ENCODE measurements at places on chromosomes 3 and 15.

- H3K27me3 ChIP-seq = no peaks in the 10 kb centered on the region
- H3K27ac ChIP-seq = no peak overlapping the region
- no peak for DNase-seq
- H3K4me3 ChIP-seq = no peak overlapping the region
- no peaks in the 10 kb centered on the region for H3K36me3 ChIP-seq
- H3K4me1 ChIP-seq = no peaks in the 10 kb centered on the region
These were observed 48.0 kb downstream of the RASGRP1 start for GRCh38 chr15:38516626-38517025.

DNA sequence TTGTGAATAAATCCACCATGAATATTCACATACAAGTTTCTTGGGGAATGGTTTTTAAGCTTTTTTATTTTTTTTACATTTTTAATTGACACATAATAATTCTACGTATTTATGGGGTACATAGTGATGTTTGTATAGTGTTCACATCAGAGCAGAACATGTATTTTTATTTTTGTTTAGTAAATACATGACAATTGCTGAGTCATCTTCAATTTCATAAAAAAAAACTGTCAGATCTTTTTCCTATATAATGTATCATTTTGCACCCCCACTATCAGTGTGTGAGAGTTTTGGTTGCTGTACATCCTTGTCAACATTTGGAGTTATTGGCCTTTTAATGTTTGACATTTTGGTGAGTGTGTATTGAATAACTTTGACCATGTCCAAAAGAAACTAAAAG lies 39.9 kb upstream of the FILIP1L start:
- no peak for DNase-seq
- H3K36me3 ChIP-seq = peaks cover 9% of the 10 kb centered on the region
- no peak overlapping the region for H3K27ac ChIP-seq
- peaks cover 16% of the 10 kb centered on the region for H3K4me1 ChIP-seq
- no peak overlapping the region for H3K4me3 ChIP-seq
- H3K27me3 ChIP-seq = no peaks in the 10 kb centered on the region

DNA sequence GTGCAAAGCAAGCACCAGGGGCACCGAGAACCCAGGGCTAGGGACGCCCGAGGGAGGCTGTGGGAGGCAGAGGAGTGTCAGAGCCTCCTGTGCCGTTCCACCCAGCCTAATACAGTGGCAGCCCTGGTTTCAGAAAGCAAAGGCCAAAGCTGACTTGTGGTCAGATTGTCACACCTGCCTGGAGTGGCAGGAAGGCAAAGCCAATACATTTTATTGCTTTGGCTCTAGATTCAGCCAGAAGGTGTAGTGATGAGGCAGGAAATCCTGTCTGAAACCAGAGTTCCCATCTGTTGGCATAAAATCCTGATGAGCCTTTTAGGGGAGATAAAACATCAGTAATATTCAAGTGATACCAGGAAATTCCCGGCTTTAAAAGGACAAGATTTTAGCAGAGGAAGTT lies 168.3 kb downstream of the SLCO3A1 start:
- H3K4me3 ChIP-seq = no peak overlapping the region
- H3K4me1 ChIP-seq = no peaks in the 10 kb centered on the region
- H3K27me3 ChIP-seq = no peaks in the 10 kb centered on the region

DNA sequence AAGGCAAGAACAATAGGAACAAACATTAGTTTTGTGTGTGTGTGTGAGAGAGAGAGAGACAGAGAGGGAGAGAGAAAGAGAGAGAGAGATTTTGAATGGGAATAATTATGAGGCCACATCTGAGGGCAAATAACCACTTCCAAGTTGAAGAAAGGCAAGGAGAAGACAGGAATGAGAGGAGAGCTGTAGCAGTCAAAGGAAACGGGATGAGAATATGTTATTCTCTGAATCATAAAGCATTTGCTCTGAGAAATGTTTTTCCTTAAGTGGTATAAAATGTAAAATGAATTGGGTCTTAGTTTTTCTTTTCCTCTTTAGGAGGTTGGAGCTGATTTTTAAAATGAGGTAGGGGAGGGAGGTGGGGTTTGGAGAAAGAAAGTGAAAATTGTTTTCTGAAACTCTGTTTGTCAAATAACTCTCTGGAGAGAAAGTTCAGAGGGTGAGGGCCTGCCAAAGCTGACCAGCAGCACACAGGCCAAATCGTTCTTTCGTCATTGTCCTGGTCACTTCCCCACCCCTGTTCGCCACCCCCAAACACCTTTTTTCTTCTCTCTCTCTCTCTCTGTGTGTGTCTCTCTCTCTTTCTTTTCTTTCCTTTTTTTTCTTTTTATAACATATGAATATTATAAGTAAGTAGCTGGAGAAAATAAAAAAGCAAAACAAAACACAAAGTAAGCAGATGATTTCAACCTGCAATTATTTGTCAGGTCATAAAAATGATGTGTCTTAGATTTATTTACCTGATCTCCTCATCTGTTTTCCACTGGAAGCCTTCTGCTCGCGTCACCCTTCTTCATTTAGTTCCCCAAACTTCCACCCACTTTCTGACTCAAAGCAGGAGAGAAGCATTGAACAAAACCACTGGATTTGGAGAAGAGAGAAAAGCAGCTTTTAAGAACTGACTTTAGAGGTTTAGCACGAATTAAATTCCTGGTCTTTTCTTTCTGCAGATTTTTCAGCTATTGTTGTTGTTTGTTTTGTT lies 110.6 kb downstream of the LPP start:
- H3K4me1 ChIP-seq = peaks cover 62% of the 10 kb centered on the region
- H3K27me3 ChIP-seq = no peaks in the 10 kb centered on the region
- H3K27ac ChIP-seq = no peak overlapping the region
- no peak for DNase-seq

GRCh38 chr3:104523136-104523535 lies 843.6 kb upstream of the ALCAM start:
- H3K4me1 ChIP-seq = no peaks in the 10 kb centered on the region
- no peak overlapping the region for H3K4me3 ChIP-seq
- H3K27ac ChIP-seq = no peak overlapping the region

DNA sequence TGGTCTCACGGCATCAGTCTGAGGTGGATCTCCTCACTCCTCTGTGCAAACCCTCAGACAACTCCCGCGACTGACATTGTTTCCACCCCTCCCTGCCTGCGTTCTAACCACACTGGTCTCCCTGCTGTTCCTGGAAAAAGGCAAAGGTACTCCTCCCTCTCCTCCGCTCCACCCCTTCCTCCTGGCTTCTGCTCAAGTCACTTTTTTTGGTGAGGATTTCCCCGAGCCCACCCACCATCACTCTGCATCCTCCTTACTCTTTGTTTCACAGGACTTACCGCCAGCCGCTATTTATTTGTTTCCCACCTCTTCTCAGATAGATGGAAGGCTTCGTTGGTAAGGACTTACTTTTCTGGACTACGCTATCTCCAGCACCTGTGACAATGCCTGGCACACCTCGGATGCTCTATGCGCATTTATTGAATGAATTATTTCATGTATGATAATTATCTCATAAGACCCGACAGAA lies 25.6 kb downstream of the PRR23E start:
- H3K36me3 ChIP-seq = no peaks in the 10 kb centered on the region
- H3K27me3 ChIP-seq = no peaks in the 10 kb centered on the region
- H3K4me3 ChIP-seq = no peak overlapping the region
- DNase-seq = no peak
- peaks cover 20% of the 10 kb centered on the region for H3K4me1 ChIP-seq
- no peak overlapping the region for H3K27ac ChIP-seq

- H3K27ac ChIP-seq = no peak overlapping the region
- no peaks in the 10 kb centered on the region for H3K4me1 ChIP-seq
- no peaks in the 10 kb centered on the region for H3K36me3 ChIP-seq
- H3K27me3 ChIP-seq = no peaks in the 10 kb centered on the region
These were observed 178.8 kb downstream of the KLHL25 start for GRCh38 chr15:85615930-85616329.

- no peaks in the 10 kb centered on the region for H3K27me3 ChIP-seq
- H3K4me3 ChIP-seq = no peak overlapping the region
- H3K4me1 ChIP-seq = no peaks in the 10 kb centered on the region
- H3K27ac ChIP-seq = no peak overlapping the region
These were observed 102.0 kb upstream of the PRICKLE2 start for GRCh38 chr3:64327100-64327804.

GRCh38 chr3:87696124-87697013 lies 362.4 kb downstream of the CGGBP1 start:
- H3K27ac ChIP-seq = no peak overlapping the region
- H3K4me3 ChIP-seq = no peak overlapping the region
- no peaks in the 10 kb centered on the region for H3K36me3 ChIP-seq
- no peaks in the 10 kb centered on the region for H3K27me3 ChIP-seq

GRCh38 chr15:74390647-74391288 lies 23.3 kb upstream of the CYP11A1 start:
- no peaks in the 10 kb centered on the region for H3K36me3 ChIP-seq
- peaks cover 59% of the 10 kb centered on the region for H3K4me1 ChIP-seq
- no peak overlapping the region for H3K4me3 ChIP-seq
- H3K27me3 ChIP-seq = no peaks in the 10 kb centered on the region
- no peak overlapping the region for H3K27ac ChIP-seq

- DNase-seq = no peak
- no peaks in the 10 kb centered on the region for H3K36me3 ChIP-seq
- H3K27me3 ChIP-seq = no peaks in the 10 kb centered on the region
- no peak overlapping the region for H3K4me3 ChIP-seq
- H3K27ac ChIP-seq = peak overlapping the region; percentile 43
These were observed 48.7 kb downstream of the PRICKLE2 start for GRCh38 chr3:64176461-64176996.

DNA sequence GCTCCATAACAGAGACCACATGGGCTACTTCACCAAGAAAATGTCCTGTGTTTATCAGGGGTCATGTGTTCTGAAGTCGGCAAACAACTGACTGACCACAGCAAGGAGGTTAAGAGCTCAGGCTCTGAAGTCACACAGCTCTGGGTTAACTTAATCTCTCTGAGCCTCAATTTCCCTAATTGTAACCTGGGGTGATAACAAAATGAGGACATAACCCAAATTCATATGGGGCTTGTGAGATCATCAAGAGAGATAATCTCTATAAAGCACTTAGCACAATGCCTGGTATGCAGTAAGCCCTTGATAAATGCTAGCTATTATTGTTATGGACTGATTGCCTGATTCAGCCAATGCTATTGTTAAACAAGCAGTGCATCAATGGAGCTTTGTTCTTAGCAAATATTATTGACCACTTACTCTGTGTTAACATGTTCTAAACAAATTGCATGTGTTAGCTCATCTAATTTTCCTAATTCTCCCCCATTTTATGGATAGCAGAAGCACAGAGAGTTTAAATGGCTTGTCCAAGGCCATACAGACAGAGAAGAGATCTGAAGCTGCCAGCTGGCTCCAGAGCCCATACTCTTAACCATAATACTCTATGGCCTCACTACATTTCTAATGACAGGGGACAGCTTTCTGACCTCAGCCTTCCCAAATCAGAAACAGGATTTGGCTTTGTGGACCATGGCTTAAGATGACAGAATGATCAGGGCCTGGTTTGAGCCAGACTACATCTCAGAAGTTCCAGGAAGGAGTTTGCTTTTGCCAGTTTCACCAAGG lies 78.3 kb downstream of the SHQ1 start:
- H3K4me1 ChIP-seq = no peaks in the 10 kb centered on the region
- no peaks in the 10 kb centered on the region for H3K27me3 ChIP-seq
- no peak for DNase-seq
- H3K27ac ChIP-seq = no peak overlapping the region
- H3K36me3 ChIP-seq = no peaks in the 10 kb centered on the region
- H3K4me3 ChIP-seq = no peak overlapping the region

DNA sequence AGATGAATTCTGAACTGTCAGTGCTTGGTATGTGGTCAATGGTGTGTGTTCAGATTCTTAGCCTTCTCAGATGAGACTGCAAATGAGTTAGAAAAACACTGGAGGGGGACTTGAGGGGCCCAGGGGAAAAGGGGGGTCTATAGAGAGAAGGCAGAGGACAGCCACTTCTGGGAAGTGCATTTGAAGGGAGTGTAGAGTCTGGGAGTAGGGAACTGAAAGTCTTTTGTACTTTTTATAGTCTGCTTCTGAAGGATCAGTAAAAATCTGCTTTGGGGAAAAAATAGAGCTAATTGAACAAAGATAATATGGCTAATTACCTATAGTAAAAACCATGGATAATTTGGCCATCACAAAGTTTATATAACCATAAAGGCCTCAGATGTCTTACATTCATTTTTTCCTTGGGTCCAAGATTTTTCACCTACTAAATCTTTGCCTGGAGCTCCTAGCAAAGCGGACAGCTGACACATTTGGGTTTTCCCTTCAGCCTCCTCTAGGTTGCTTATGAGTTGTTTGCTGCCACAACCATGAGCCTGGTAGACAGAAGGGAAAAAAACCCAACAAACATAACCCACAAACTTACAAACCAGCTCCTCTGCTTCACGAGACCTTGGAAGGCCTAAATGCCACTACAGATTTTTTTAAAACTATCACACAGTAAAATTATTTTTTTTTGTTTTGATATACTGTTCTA lies 48.8 kb downstream of the CD86 start:
- DNase-seq = no peak
- no peaks in the 10 kb centered on the region for H3K27me3 ChIP-seq
- no peak overlapping the region for H3K27ac ChIP-seq
- H3K4me1 ChIP-seq = no peaks in the 10 kb centered on the region
- no peaks in the 10 kb centered on the region for H3K36me3 ChIP-seq

- H3K4me1 ChIP-seq = no peaks in the 10 kb centered on the region
- H3K27me3 ChIP-seq = no peaks in the 10 kb centered on the region
- no peak overlapping the region for H3K4me3 ChIP-seq
- H3K27ac ChIP-seq = no peak overlapping the region
These were observed 67.6 kb downstream of the TIGIT start for GRCh38 chr3:114361391-114361790.

GRCh38 chr3:16173283-16174025 lies 1.0 kb upstream of the GALNT15 start:
- no peak overlapping the region for H3K4me3 ChIP-seq
- H3K4me1 ChIP-seq = no peaks in the 10 kb centered on the region
- DNase-seq = no peak
- peaks cover 18% of the 10 kb centered on the region for H3K27me3 ChIP-seq
- H3K27ac ChIP-seq = no peak overlapping the region

DNA sequence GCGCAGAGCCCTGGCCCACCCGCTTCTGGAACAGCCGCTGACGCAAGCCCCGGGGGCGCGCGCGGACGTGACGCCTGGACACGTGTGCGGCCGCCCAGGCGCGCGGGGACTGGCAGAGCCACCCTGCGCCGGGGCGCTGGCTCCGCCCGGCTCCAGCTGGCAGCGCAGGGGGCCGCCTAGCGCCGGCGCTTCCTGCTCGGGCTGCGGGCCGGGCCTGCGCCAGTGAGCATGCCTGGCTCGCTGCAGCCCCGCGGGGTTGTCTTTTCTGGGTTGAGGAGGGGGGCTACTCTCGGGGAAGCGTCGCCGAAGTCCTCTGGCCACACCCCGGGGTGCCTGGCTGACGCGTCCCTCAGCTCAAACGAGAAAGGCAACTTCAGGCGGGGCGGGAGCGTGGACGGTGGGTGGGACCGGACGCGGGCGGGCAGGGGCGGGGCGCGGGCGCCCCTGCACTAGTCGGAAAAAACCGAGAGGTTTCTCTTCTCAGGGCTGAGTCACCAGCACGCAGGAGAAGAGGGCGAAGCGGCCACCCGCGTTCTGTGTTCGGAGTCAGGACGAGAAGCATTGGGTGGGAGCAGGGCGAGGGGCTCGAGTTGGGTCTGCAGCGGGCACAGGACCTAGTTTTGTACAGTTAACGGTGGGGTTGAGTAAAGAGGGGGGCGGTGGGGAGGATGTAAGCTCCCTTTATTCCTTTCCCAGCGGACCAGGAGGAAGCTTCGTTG lies at the start of gene SIAH2:
TSS of gene SIAH2 (minus strand) at position 48 of the 719 bp plus-strand sequence. CDS start 320 bp downstream, outside the sequence.
- H3K4me1 ChIP-seq = peaks cover 55% of the 10 kb centered on the region
- no peaks in the 10 kb centered on the region for H3K27me3 ChIP-seq
- H3K4me3 ChIP-seq = peak within 1 kb of the TSS; percentile 69
- peak; percentile 88 for DNase-seq
- H3K27ac ChIP-seq = peak within 1 kb of the TSS; percentile 84

GRCh38 chr15:38508647-38509046 lies 54.7 kb downstream of the FAM98B start:
- no peak overlapping the region for H3K27ac ChIP-seq
- H3K4me1 ChIP-seq = no peaks in the 10 kb centered on the region
- no peak overlapping the region for H3K4me3 ChIP-seq
- H3K27me3 ChIP-seq = no peaks in the 10 kb centered on the region
- no peak for DNase-seq
